ENCODE measurements at places on chromosomes 2 and 18.

GRCh38 chr18:3450012-3450798, at the start of gene TGIF1:
TSS of gene TGIF1 (plus strand) at chr18:3450172. CDS start at chr18:3450490, 318 bp downstream.
- DNase-seq: no peak

GRCh38 chr2:235493775-235494715, at the start of gene AGAP1:
TSS of gene AGAP1 (plus strand) at chr2:235494043.
- peak; percentile 25 for DNase-seq

DNA sequence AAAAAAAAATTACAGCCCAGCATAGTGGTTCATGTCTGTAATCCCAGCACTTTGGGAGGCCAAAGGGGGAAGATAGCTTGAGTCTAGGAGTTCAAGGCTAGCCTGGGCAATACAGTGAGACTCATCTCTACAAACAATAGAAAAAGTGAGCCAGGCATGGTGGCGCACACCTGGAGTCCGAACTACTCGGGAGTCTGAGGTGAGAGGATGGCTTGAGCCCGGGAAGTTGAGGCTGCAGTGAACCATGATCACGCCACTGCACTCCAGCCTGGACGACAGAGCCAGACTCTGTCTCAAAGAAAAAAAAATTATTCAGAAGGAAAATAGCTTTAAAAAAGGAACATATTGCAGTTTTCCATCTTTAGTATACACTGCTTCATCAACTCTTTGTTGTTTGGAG, 47.8 kb downstream of the CYP27C1 start:
- no peak for DNase-seq

GRCh38 chr2:112645310-112646101, at the start of gene SLC20A1:
TSS of gene SLC20A1 (plus strand) at chr2:112645939. CDS start at chr2:112646829, 890 bp downstream.
- peak; percentile 71 for DNase-seq

- no peak for DNase-seq
Measured at GRCh38 chr2:11634584-11634983, 35.4 kb downstream of the NTSR2 start.

- DNase-seq: peak; percentile 57
Measured at GRCh38 chr2:40431600-40431955, 20.3 kb downstream of the SLC8A1 start.
